Nucleus accumbens (tissue), 56 donors: ENCODE measurements at places on chromosomes 13 and 19.

- no peak for DNase-seq
Observed at GRCh38 chr13:72808917-72809500, 27.1 kb downstream of the PIBF1 start.

DNA sequence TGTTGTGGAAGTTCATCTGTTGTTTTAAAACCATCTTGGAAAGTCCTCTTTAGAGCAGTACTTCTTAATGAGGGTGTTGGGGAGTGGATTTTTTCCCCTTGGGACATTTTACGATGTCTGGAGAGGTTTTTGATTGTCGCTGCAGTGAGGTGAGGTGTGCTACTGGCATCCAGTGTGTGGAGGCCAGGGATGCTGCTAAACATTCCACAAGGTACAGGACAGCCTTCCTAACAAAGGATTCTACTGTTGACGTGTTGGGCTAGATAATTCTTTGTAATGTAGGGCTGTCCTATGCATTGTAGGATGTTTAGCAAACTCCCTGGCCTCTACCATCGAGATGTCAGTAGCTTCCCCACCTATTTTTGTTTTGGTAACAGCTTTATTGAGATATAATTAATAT lies 33.3 kb downstream of the NAA16 start:
- DNase-seq = no peak

GRCh38 chr19:42287017-42287826 lies 14.7 kb upstream of the PRR19 start:
- DNase-seq = no peak

- no peak for DNase-seq
Observed at GRCh38 chr13:28718196-28718542, 601 bp downstream of the SLC46A3 start.

GRCh38 chr13:64314331-64314730 lies 2898.7 kb upstream of the PCDH20 start:
- DNase-seq = no peak

- no peak for DNase-seq
Observed at GRCh38 chr19:16143399-16144215, at the start of gene HSH2D. Gene HSH2D, plus strand, starts transcription at chr19:16143685. Its CDS starts 5,066 bp downstream, at chr19:16148751.

DNA sequence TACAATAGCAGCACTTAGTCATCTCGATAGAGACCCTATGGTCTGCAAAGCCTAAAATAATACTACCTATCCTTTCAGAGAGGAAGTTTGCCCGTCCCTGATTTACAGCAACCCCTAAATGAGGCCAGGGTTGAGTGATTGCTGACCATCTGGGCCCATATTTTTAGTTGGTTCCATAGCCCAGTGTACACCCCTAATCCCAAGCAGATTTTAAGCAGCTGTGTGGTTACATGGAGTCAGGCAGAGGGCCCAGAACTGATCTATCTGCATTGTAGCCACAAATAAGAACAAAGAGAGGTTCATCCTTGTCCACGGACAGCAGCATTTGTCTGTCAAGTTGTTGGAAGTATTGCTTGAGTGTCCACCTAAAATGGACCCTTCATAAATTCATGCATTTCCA lies 148.2 kb downstream of the DCT start:
- no peak for DNase-seq

DNA sequence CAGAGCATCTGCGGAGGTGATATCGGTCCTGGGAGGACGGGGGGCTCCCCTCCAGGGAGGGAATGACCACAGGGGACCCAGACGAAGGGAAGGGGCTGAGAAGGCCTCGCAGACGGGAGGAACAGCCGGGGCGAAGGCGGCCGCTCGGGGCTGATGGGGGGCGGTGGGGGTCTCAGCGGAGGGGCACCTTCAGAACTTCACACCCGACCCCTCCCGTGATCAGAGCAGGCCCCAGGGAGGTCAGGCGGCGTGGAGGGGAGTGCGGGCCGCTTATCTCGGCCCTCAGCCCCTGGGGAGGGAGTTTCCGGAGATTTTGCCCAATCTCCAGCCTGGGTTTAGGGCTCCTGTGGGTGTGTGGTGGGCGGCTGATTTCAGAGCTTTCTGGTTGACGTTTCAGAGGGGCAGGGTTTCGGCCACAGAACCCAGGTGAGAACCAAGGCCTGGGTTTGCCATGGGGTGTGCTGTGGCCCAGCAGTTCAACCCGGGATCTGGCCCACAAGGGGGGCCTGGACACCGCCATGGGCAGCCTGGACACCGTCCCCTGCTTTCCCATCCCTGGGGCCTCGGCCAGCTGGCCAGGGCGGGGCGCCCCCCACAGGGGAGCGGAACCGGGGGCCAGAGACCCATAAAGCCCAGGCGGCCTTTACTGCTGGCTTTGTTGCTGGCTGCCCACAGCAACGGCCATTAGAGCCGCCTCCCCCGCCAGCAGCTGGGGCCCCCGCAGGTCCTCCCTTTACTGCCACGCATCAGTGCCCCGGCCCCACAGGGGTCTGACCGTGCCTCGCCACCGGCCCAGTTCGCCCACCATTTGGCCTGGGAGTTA lies 29.0 kb downstream of the ARID3A start:
- no peak for DNase-seq

GRCh38 chr13:109012115-109012514 lies 382.7 kb downstream of the MYO16 start:
- no peak for DNase-seq
